Fibroblast of lung (primary cell): ENCODE measurements at places on chromosomes 1 and 21.

DNA sequence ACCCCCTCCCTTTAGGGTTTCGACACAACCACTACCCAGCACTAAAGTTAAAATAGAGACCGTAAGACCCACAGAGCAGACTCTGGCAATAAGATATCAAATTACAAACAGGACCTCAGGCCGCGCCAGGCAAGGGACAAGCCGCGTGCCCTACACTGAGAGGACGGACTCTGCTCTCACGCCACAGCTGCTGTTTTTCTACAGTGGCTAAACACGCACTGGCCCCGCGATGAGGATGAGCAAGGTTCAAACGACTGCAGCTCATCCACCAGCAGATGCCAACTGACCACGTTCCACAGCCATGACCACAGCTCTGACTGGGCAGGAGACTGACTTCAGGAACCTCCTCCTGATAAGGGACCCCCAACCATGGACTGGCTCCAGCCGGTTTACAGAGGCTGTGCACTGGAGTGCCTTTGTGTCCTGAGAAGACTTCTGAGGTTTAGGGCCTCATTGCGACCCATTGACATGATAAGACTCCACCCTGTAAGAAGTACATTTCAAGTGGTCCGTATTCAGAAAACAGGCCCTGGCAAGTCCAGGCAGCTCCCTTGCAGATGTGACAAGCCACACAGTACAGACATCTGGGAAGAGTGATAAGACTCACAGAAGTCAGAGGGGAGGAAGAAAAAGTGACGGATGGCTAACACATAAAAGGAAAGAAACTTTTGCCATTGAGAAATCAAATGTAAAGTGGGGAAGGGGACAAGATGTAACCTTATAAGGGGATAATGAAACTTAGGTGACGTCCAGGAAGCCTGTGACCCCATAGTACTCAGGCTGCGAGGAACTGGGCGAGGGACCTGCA is 1.5 kb upstream of the KRTAP10-6 start:
- DNase-seq: peak; percentile 1

- DNase-seq: no peak
These were observed 134.5 kb upstream of the MAGI3 start for GRCh38 chr1:113255720-113256347.

DNA sequence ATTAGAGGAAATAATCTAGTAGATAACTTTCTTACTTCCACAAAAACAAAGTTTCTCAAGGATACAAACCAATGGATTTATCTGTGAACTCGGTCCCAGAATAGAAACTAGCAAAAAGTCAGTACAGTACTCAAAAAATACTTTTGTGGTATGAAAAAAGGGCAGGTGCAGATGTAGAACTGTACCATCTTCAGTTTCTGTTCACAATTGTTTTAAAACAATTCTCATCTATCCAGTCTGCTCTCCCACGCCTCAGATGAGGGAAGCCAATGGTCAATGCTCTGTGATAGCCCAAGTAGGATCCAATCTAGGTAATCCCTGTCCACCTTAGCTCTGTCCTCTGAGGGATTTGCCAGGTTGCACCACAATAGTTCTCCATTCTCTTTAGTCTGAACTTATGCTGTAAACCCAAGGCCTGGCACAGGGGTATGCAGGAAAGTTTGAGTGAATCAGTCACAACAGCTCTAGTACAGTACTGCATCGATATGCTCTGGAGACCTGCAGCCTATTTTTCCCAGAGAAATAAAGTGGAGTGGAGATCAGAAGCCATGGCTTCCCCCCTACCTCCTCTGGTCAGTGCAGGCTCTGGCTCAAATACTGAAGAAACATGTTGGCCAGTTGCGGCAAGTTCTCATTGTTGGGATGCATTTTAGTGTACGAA is 1.4 kb downstream of the KTI12 start:
- DNase-seq: no peak

DNA sequence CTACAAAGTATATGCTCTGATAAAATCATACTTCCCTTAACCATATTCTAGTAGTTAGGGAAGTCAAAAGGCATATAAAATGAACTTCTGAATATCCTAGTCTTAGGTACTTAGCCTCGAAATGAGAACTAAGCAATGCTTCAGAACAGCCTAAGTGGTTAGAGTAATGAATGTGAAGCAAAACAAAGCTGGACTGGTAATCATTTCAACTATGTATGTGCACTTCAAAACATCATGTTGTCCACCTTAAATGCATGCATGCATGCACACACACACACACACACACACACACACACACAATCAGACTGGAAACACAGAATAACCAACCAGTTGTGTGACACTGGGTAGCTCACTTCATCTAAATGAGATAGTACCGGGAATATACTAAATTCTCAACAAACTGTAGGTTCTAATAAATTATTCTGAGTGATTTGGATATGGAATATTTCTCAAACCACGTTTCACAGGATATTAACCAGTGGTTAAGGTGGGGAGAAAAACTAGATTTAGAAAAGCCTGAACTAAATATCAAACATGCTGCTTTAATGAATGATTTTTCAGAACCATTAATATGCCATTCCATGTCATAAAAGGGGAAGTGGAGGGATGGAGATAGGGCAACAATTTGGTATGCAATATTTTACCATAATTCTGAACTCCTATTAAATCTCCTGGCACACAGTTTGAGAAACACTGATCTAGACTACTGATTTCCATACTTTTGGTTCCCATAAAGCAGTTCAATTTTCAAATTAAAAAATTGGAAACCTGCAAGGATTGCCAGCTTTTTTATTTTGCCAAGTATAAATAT is 19.5 kb downstream of the RNF115 start:
- no peak for DNase-seq

GRCh38 chr1:2526824-2527555 is 594 bp upstream of the PANK4 start:
- DNase-seq: peak; percentile 48

GRCh38 chr1:245086389-245086969 is 68.3 kb upstream of the KIF26B start:
- peak; percentile 73 for DNase-seq

DNA sequence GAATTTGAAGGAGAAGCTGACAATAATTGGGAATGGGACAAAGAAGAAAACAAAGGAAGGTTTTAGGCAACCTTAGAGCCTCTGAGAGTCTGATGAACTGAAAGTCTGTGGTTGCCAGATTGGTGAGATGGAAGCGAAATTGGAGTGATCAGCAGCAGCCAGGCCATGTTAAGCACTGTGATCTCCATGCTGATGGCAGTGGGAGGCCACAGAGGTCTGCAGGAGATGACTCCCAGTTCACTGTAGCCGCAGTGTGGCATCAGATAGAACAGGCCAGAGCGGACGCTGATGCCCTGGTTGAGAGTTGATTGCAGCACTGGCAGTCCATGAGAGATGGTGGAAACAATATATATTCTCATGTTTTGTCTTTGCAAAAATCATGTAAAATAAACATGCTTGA is 137.4 kb upstream of the L1TD1 start:
- DNase-seq: no peak

DNA sequence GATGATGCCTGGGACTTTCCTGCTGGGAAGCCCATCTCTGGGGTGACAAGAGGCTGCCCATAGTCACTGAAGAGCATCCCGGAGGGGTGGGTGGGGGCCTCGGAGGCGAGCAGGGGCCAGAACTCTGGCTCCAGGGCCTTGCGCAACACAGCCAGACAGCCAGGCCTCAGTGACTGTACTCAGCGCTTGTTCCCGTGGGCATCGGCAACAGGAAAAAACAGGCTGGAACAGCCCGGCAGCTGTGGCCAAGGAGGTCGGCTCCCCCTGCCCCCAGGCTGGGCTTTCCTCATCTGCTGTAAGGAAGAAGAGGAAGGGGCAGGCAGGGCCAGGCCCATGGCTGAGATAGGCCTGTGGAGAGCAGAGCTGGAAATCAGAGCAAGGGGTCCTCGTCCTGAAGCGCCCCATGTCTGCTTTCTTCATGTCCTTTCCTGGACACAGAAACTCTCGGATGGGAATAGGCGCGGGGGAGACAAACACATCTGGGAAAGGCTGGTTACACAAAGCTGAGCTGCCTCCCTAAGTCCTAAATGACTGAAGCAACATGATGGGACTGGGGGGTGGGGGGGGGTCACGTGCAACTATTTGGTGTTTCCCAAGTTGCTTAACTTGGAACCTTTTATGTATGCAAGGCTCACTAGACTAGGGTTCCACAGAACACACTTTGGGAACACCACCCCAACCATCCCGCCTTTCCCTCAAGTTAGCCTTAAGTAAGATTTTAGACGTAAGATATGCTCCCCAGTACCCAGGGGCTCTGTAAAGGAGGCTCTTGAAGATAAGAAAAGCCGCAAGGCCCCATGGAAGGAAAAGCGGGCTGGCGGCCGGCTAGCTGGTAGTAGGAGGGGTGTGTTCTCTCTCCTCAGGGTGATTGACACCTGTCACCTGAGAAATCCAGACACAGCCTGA is 30.7 kb downstream of the HSPG2 start:
- peak; percentile 51 for DNase-seq

GRCh38 chr1:100440075-100440809 is 87.9 kb downstream of the CDC14A start:
- no peak for DNase-seq

DNA sequence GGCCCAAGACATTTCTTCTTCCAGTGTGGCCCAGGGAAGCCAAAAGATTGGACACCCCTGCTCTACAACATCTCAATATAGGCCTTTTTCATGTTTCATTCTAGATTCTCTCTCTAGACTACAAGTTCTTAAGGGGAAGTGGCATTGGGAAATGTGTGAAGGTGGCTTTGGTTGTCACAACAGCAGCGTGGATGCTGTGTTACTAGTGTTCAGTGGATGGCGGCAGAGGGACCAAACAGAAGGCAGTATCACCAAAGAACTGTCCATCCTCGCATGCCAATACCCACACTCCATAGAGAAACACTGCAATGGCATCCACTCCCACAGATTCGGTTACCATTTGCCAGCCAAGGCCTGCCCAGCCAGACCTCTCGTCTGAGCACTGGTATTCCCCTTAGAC is 24.3 kb upstream of the IFNAR2 start:
- DNase-seq: no peak

DNA sequence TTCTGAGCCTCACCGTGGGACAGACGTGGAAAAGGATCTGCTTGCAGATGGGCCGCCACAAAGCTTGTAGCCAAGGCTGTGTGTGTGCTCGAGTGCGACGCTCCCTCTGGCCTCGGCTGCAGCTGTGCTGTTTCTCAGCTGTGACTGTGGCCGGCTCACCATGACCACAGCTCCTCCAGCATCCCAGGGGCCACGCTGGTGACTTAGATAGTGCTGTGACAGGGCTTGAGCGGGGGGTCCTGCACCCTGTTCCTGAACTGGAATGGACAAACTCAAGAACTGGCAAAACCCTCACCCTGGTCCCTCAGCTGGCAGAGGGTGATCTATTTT is 17.4 kb upstream of the ACTRT2 start:
- DNase-seq: no peak

- no peak for DNase-seq
These were observed 30.5 kb downstream of the OR10J1 start for GRCh38 chr1:159469921-159470533.

- peak; percentile 77 for DNase-seq
These were observed 24.1 kb upstream of the NPHP4 start for GRCh38 chr1:6016191-6016865.

- DNase-seq: no peak
These were observed 156.6 kb downstream of the TRABD2B start for GRCh38 chr1:47840393-47841190.

- DNase-seq: no peak
These were observed 115.6 kb downstream of the ZNF281 start for GRCh38 chr1:200294241-200294640.

DNA sequence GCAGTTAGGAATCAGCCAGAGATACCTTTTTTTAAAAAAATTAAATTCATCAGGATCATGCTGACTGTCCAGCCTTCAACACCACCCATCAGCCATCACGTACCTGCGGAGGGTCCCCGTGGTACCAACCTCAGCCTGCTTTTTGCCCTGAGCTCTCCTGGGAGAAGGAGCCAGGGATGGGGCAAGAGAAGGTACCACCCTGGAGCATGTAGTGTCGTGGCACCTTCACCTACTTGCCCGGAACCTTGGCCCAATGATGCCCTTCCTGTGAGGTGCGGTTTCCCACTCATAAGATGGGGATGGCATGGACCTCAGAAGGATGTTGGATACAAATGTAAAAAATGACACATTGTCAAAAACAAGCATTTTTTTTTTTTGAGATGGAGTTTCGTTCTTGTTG is 88.4 kb upstream of the C1orf174 start:
- no peak for DNase-seq

DNA sequence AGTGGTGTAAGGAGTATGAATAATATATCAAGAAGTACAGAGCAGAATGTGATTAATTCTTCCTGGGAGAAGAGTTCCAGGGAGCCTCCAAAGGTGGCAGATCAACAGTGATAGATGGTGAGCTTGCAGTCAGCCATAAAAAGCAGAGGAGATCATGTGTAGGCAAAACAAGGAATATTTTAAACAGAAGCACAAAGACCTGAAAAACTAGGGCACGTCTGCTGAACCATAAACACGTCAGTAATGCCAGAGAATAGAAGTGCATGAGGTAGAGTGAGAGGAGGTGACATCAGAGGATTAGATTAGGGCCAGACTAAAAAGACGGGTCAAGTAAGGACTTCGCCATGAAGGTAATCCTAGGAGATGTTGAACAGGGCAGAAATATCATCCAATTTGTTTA is 151.8 kb downstream of the EIF4G3 start:
- DNase-seq: no peak

DNA sequence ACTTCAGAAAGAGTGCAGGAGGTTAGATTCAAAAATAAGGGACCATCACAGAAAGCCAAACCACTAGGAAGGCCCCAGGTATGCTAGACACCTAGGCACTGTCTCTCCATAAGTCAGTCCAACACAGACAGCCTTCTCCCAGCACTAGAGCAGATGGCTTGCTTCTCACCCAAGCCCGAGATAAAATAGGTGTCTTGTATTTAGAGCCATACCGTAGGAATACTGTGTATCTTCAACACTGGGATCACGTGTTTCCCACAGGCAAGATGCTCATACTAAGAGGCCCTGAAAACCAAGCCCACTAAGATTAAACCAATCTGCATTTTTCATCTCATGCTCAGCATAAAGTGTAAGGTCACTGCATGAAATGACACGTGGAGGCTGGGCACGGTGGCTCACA is 223.3 kb upstream of the KAZN start:
- no peak for DNase-seq

GRCh38 chr21:32520875-32521735 is 64.2 kb downstream of the TCP10L start:
- DNase-seq: peak; percentile 97

GRCh38 chr1:183685112-183685713 is 32.1 kb upstream of the APOBEC4 start:
- DNase-seq: peak; percentile 72

DNA sequence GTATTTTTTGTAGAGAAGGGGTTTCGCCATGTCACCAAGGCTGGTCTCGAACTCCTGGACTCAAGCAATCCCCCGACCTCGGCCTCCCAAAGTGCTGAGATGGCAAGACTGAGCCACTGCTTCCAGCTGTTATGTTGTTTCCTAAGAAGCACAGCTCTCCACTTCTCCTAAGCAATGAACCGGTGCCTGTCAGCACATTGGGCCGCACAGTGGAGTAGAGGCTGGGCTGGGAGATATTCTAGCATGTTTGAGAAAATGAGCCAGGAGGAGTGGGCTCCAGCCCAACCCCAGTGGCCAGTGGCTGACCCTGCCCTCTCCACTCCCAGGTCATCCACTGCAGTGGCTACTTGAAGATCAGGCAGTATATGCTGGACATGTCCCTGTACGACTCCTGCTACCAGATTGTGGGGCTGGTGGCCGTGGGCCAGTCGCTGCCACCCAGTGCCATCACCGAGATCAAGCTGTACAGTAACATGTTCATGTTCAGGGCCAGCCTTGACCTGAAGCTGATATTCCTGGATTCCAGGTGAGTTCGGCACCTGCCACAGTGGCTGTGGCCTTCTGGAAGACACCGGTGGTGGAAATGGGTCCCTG is 27.0 kb downstream of the SIM2 start:
- no peak for DNase-seq

- peak; percentile 86 for DNase-seq
These were observed 10.9 kb downstream of the ERRFI1 start for GRCh38 chr1:8015036-8015808.
